Neural crest cell (in vitro differentiated cells): ENCODE measurements at places on chromosomes 4 and X. TPM values are rescaled to one million over a fixed set of nuclear protein-coding genes. Genes with fewer than 3 reads are reported as not detected.
A peak's percentile ranks its signal among the peaks of the same experiment; 100 is the strongest.

DNA sequence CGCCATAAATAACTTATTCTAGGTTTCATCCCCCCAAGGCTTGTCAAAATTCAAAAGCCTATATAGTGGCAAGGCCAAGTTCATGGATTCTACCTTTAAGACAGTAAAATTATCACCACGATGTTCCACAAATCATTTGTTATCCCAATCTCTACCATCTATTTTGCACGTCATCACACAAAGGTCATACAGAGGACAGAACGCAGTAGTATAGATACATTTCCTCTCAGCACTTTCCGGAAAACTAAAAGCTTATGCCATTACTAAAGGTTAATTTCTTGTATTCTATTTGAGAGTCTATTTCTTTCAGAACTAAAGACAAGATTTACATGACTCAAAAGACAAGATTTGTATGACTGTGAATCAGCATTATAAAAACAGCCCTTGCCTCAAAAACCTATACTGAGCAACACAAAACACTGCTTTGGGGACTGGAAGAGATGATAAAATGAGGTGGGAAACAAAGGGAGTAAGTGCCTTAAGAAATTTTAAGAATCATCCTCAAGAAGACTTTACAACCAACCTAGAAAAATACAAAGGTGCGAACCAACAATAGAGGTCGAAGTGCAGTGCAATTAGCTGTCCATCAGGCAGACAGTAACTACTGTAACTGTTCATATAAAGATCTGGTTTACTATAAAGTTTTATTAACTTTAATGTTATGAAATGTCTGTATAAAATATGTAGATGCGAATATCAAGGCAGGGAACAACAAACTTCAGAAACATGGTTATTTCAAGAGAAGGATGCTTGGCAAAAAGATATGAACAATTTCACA, 7.6 kb downstream of the UBE2D3 start:
- peaks cover 56% of the 10 kb centered on the region for H3K4me1 ChIP-seq
- peak overlapping the region; percentile 1 for H3K4me3 ChIP-seq
- no peaks in the 10 kb centered on the region for H3K27me3 ChIP-seq
- no peak for DNase-seq
- H3K27ac ChIP-seq, result no peak overlapping the region

- H3K27ac ChIP-seq, result peak overlapping the region; percentile 57
- no peaks in the 10 kb centered on the region for H3K27me3 ChIP-seq
- H3K4me3 ChIP-seq, result no peak overlapping the region
- H3K4me1 ChIP-seq, result peaks cover 6% of the 10 kb centered on the region
- DNase-seq, result no peak
Observed at GRCh38 chrX:30659421-30659820, 6.2 kb downstream of the GK start.

- peaks cover 2% of the 10 kb centered on the region for H3K36me3 ChIP-seq
- no peak for DNase-seq
- H3K4me3 ChIP-seq, result no peak overlapping the region
Observed at GRCh38 chrX:152480269-152481212, 29.4 kb upstream of the GABRA3 start.

GRCh38 chr4:26410385-26411293, 79.6 kb downstream of the CCKAR start:
- DNase-seq, result peak; percentile 25
- peaks cover 20% of the 10 kb centered on the region for H3K36me3 ChIP-seq
- H3K27ac ChIP-seq, result no peak overlapping the region
- no peaks in the 10 kb centered on the region for H3K27me3 ChIP-seq
- no peak overlapping the region for H3K4me3 ChIP-seq

- H3K4me3 ChIP-seq, result no peak overlapping the region
- no peak overlapping the region for H3K27ac ChIP-seq
- H3K4me1 ChIP-seq, result no peaks in the 10 kb centered on the region
- H3K36me3 ChIP-seq, result peaks cover 4% of the 10 kb centered on the region
Observed at GRCh38 chr4:106289737-106290136, 26.3 kb downstream of the TBCK start.

The CCDC158 gene
- not detected in 2 replicates for total RNA-seq

The XPNPEP2 gene
- total RNA-seq, result 0.32 and 0.40 TPM in 2 replicates
